Endothelial cell of umbilical vein (primary cell): ENCODE measurements at places on chromosomes 1 and 21.

DNA sequence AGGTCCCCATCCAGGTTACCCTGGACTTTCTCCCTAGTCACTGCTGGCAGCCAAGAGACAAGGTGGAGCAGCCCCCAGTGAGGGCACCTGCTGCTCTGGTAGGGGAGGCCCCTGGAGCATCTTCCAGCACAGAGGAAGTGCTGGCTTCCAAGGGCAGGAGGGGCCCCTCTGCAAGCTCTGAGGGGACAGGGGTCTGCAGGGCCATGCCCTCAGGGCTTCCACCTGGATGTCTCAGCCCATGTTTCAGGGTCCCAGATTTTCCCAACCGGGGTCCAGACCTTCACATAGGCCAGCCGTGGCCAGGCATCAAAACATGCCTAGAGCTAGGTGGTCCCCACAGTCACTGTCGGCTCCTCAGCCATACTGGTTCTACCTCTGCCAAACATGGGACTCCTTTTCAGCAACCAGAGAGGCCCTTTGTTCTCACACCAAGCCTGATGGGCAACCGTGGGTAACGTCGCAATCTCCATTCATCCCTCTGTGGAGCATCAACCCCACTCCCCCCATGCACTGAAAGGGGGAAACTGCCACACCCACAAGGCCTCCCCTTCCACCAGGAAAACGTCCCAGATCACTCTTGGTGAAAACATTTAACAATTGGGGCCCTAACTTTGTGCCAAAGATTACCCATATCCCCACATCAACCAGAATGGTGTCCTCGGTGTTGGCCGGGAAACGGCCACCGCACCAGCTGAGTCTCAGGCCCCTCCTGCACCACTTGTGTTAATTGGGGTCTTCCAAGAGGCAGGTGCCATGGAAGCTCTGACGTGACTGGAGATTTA is 1.9 kb upstream of the COL6A2 start:
- DNase-seq, result no peak

GRCh38 chr1:17438318-17439249 is 893 bp downstream of the RCC2 start:
- DNase-seq, result peak; percentile 69

DNA sequence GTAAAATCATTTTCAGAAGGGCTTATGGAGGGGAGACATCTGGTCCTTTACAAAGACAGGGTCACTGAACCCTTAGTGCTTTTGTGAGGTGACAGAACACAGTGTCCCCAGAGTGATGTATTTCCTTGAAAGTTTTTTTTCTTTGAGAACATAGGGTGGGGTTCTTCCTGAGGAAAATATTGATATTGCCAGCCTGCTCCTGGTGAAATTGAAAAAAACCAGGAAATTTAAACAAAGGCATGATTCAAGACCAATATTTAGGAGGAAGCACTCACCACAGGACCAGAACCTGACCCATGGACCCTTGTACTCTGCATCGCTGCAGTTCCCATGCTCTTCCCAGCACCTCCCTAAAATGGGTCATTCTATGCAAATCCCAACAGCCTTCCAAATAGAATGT is 63.7 kb downstream of the ST6GALNAC3 start:
- peak; percentile 52 for DNase-seq

GRCh38 chr1:226565476-226565875 is 16.9 kb downstream of the STUM start:
- no peak for DNase-seq

- no peak for DNase-seq
These were observed 38.6 kb upstream of the METTL18 start for GRCh38 chr1:169833179-169833901.

GRCh38 chr1:203320591-203321272 is 15.4 kb downstream of the BTG2 start:
- DNase-seq, result peak; percentile 94

DNA sequence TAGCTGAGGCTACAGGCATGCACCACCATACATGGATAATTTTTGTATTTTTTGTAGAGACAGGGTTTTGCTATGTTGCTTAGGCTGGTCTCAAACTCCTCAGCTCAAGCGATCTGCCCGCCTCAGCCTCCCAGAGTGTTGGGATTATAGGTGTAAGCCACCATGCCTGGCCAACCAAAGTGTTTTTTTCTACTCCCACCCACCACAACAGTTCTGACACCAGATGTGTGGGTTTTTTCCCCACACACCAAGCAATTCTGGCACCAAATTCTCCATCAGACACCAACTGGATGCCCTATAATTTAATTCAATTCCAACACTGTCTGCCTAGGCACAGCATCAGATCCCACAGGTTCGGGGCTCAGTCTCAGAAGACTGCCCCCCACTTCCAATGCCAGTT is 20.6 kb upstream of the KLHDC8A start:
- no peak for DNase-seq

DNA sequence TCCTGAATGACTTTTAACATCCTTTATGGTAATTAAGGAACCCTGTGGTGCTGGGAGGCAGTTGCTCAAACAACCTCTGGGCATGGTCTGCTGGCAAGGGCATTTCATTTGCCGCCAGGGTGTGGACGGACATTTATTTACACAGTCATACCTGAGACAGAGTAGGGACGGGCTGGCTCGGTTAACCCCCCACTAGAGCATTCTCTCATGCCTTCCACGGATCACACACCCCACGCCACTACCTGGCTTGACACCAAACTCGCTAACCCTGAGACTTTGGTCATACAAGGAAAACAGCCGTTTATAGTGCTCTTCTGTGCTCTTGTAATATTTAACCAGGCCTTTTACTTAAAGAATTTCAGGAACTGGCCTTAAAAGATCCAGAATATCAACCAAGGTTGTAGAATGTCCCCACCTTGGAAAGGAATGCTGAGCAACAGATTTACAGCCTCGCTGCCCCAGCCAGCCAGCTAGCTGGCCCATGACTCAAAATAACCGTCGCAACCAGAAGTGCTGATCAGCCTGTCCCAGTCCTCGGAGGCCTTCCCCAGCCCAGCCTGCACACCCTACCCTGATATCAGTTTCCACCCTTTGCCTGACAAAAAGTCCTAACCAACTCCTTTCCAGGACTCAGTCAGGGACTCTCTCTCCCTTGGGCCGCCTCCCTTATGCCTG is 6.5 kb upstream of the PDXK start:
- no peak for DNase-seq

DNA sequence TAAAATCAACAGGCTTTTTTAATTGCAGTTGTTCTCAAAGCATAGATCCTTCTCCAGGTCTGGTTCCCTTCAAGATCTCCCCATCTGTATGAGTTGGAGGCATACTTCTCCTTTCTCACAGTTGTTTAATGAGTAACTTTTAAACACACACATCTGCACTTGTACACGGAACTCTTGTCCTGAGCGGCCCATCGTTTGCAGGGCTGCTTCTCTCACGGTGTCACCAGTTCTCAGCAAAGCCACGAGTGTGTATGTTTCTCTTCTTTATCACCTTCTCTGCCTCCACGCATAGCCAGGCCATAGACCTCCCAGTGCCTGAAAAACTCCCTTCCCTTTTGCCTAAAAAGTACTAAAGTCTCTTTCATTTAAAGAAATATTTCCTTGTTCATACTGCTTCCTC is 68.7 kb upstream of the ROR1 start:
- no peak for DNase-seq

DNA sequence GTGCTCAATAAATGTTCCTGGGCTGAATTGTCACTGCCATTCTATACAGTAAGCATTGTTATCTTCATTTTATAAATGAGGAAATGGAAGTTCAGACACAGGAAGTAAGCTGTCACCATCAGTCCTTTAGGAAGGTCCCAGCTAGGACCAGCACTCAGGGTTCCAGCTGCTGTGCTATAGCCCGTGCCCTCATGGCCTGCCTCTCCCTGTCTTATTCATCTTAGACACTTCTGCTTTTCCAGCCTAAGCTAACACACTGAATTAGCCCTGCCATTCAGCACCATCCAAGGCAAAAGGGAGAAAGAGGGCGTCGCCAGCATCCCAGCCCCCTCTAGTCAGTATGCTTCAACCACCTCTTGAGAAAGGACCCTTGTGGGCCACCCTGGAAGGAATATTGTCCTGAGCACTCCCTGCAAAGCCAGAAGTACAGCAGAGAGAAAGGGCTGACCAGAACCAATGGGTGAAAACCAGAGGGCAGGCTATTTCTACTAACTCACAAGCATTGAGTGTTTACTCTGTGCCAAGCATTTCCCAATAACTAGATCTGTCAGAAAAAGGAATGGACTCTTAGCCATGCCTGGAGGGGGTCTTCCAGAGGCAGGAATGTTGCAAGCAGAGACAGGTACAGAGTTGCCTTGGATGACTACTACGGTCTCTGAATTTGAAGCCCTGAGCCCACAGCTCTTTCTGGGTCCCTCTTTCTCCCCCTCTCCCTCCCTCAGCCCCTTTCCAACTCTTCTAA is 77.9 kb upstream of the NFIA start:
- no peak for DNase-seq

DNA sequence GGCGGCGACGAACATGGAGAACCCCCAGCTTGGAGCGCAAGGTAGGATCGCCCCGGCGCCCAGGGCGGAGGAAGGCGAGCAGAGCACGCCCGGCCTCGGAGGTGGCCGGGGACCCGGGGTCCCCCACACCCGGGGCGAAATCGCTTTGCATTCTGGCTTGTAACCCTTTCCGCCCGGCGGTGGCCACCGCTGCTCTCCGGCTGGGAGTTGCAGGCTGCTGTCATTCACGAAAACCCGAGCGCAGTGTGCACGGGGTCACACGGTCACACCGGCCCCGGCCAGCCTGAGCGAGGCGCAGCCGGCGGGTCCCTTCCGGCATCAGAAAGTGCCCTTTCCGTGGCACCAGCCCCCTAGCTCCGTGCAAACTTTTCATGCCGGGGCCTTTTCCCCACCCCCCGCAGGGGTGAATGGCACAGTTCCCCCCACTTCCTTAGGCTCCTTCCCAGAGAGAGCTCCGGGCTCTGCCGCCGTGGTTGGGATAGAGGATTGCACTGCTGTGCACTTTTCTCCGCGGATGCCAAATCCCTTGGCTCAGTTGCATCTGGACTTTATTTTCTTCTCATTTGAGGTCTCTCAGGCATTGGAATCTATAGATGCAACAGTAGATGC is 802 bp downstream of the KAZN start:
- DNase-seq, result no peak

DNA sequence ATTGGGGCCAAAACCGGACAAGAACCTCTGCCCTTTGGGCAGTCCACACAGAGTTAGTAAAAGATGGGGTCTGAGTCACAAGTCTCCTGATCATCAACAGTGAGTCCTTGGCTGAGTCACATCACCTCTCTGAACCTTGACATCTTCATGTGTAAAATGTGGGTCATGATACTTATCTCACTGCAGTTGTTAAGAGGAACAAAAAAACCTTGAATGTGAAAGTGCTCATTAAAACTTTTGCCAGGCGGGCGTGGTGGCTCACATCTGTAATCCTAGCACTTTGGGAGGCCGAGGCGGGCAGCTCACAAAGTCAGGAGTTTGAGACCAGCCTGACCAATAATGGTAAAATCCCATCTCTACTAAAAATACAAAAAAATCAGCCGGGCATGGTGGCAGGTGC is 15.7 kb downstream of the S100A16 start:
- peak; percentile 28 for DNase-seq

- DNase-seq, result no peak
These were observed 20.6 kb upstream of the ELOA start for GRCh38 chr1:23722652-23723051.

GRCh38 chr1:232508130-232508701 is 121.7 kb downstream of the SIPA1L2 start:
- DNase-seq, result no peak

DNA sequence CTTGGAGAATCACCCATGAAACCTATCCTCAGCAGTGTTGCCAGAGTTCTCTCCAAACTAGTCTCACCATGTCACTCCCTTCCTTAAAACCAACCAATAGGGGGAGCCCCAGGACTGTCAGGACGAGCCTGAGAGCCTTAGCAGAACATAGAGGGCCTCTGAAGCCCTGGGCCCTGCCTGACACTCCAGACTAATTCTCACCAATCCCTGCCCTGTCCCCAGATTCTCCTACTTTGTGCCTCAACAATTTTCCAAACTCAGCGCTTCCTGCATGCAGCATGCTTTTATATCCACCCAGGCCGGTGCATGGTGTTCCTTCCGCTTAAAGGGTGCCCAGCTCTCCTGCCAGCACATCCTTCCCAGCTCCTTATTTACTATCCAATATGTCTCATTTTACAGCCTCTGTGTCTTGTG is 42.7 kb downstream of the HSD3B1 start:
- peak; percentile 63 for DNase-seq

DNA sequence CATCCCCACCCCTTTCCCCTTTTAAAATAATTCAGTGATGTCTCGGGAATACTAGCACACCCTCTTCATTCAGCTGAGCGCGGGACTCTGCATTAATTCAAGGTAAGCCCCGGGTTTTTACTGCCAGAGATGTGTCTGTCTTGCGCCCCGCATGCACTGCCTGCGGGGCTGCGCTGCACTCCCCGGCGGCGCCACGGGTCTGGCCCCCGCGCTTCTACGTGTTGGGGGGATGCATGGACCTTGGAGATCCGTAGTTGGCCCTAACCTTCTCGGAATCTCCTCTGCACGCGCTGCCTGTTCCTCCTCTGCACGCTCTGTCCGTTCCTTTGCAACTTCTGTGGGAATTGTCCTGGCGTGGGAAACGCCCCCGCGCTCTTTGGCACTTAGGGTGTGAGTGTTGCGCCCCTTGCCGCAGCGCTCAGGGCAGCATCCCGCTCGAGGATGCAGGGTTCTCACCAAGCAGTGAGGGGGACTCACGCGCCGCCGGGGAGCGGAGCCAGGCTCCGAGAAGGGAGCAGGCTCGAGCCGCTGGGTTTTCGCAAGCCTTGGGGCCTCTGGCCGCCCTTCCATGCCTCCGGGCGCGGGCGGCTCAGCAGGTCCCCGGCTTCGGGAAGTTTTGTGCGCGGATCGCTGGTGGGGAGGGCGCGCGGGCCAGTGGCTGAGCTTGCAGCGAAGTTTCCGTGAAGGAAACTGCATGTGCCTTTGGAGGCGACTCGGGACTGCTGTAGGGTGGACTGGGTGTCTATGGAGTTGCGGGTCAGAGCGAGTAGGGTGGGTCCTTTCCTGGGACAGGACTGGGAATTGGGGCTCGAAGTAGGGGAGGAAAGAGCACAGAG is 165.1 kb upstream of the CACNA1E start:
- DNase-seq, result no peak

DNA sequence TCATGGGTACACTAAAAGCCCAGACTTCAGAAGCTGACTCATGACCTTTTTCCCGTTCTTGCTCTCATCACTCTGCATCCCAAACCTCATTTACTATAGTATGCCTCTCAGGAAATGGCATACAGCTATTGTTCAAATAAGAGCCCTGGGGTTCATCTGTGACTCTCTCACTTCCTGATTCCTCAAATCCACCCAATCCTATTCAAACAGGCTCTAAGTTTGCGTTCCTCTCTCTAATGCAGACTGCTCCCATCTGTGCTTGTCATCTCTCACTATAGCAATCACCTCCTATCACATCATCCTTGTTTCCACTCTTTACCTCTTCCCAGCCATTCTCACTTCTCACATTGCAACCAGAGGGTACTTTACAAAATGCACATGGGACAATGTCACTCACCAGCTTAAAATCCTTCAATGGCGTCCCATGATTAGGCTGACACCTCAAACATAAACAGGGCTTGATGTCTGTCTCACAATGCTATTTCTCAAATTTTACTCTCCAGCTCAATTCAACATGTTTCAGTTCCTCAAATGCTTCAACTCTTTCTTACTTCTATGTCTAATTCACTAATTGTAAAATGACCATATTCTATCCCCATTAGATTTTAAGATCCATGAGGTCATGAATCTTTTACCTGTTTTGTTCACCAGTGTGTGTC is 408.4 kb downstream of the NTNG1 start:
- no peak for DNase-seq
